ENCODE measurements at places on chromosomes 3 and 15. TPM values are rescaled to one million over a fixed set of nuclear protein-coding genes. Genes with fewer than 3 reads are reported as not detected.

GOLGA8S gene
- not detected for total RNA-seq

WDR48 gene
- 22.3 TPM for total RNA-seq

SSUH2 gene
- 0.53 TPM for total RNA-seq

EFCC1 gene
- total RNA-seq = 0.08 TPM

ZBTB47 gene
- 4.0 TPM for total RNA-seq

CCR8 gene
- not detected for total RNA-seq

CYP1A2 gene
- total RNA-seq = not detected

TMEM87A gene
- 46.9 TPM for total RNA-seq

GNB5 gene
- total RNA-seq = 38.9 TPM

ITIH3 gene
- 0.28 TPM for total RNA-seq

LMOD3 gene
- 1.0 TPM for total RNA-seq

SPINT1 gene
- not detected for total RNA-seq

IL17RE gene
- total RNA-seq = 0.12 TPM

QTRT2 gene
- 33.6 TPM for total RNA-seq

RBP2 gene
- total RNA-seq = not detected

ZNF385D gene
- 0.20 TPM for total RNA-seq

STRA6 gene
- total RNA-seq = 94.4 TPM

CSPG5 gene
- 1.1 TPM for total RNA-seq

AP2M1 gene
- 194 TPM for total RNA-seq

TBCCD1 gene
- 19.3 TPM for total RNA-seq

IL12A gene
- total RNA-seq = 0.05 TPM

DBR1 gene
- 25.2 TPM for total RNA-seq

DENND6A gene
- total RNA-seq = 19.8 TPM

CYP19A1 gene
- not detected for total RNA-seq

RARRES1 gene
- total RNA-seq = not detected

ZNF654 gene
- 14.1 TPM for total RNA-seq

NLGN1 gene
- total RNA-seq = 15.6 TPM

SNX22 gene
- total RNA-seq = 1.6 TPM

COL7A1 gene
- 2.0 TPM for total RNA-seq

TNNC1 gene
- total RNA-seq = 8.5 TPM

MASP1 gene
- 0.34 TPM for total RNA-seq

GP5 gene
- not detected for total RNA-seq

TRIM71 gene
- total RNA-seq = 0.05 TPM

CHP1 gene
- total RNA-seq = 86.6 TPM

PCCB gene
- 40.3 TPM for total RNA-seq

NOX5 gene
- total RNA-seq = not detected

FSD2 gene
- total RNA-seq = not detected

LRRIQ4 gene
- 0.20 TPM for total RNA-seq

ISLR gene
- 19.8 TPM for total RNA-seq
